ENCODE measurements at places on chromosomes 3 and 15. TPM values are rescaled to one million over a fixed set of nuclear protein-coding genes. Genes with fewer than 3 reads are reported as not detected.

The ITGB5 gene
- polyA plus RNA-seq, result 98.4 TPM

The BSN gene
- 0.98 TPM for polyA plus RNA-seq

- no peak for DNase-seq
Measured at GRCh38 chr15:56963710-56964109, 45.3 kb downstream of the TCF12 start.

The GOLGA8N gene
- polyA plus RNA-seq, result 14.9 TPM

- no peak for DNase-seq
Measured at GRCh38 chr3:36763850-36764703, at the start of gene DCLK3. Gene DCLK3, minus strand, starts transcription at chr3:36764553. Its CDS starts 290 bp downstream, at chr3:36764263.

The PLEKHO2 gene
- polyA plus RNA-seq, result 16.2 TPM

The GOLGA6L9 gene
- polyA plus RNA-seq, result 8.7 TPM

The ROPN1B gene
- polyA plus RNA-seq, result 1.2 TPM

DNA sequence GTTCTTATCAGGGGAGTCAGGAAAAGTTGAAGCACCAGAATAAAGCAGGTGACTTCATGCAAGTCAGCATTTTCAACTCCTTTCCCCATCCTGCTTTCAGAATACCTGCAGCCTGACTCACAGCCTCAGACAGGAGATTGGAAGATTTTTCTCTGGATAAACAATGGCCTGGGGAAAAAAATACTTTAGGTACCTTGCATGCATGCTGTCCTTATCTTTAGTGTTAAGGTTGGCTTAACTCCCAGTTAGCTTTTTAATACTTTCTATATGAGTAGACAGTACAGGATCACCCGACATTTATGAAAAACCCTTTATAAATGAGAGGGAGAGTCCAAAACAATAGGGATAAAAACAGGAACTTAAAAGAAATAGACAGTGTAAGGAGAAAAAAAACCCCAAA lies 53.6 kb downstream of the PAK2 start:
- no peak for DNase-seq

The SLC28A1 gene
- polyA plus RNA-seq, result 4.3 TPM

The CTDSPL gene
- 119 TPM for polyA plus RNA-seq

The KCTD6 gene
- polyA plus RNA-seq, result 27.0 TPM

GRCh38 chr3:184059424-184059823 lies 6.6 kb downstream of the HTR3C start:
- DNase-seq, result no peak

- no peak for DNase-seq
Measured at GRCh38 chr15:64985366-64986033, 4.2 kb downstream of the SPG21 start.

DNA sequence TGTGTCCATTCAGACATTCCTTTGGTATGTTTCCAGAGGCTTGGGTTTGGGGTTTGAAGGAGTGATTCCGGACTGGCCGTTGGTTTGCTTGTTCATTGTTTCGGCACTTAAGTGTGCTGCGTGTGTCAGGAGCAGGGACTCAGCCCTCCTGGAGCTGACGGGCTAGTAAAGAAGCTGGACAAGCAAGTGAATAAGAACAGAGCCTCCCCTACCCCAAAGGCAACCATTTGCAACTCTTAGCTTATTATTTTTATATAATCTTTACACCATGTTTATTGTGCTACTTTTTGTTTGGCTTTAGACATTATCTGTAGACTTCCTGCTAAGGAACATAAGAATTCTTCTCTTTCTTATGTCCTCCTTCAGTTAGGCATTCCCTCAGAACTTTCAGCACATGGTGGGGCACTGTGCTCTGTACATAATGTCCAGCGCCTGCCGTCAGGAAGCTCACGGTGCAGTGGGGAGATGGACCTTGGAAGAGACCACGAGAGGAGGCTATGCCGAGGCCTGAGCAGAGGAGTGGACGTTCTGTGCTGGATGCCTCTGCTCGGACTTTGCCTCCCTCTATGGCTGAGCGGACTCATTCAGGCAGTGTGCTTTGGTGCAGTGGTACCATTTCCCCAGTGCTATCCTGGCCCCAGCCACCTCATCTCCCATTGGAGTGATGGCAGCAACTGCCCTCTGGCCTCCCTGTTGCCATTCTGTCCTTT lies 65.4 kb downstream of the EEFSEC start:
- no peak for DNase-seq

DNA sequence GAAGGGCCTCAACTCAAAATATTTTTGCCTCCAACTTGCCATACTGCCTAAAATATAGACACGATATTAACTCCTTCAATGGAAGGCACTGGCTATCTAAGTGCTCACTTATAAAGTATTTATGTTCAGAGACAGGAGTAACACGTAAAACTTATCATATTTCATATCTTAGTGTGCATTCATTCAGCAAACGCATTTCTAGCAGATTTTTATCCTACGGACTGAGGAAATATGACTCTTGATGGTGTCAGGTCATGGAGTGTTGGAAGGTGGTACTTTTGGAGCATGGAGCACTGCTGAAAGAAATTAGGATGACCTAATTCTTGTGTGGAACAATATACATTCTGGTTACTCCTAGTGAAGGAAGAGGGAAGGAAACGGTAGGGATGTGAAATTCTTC lies 43.8 kb upstream of the LEKR1 start:
- no peak for DNase-seq

- DNase-seq, result no peak
Measured at GRCh38 chr15:51341366-51342226, at the start of gene GLDN. Gene GLDN, plus strand, starts transcription at chr15:51341655. Its CDS starts 30 bp downstream, at chr15:51341685.

GRCh38 chr3:119542168-119542767 lies 17.1 kb downstream of the CD80 start:
- no peak for DNase-seq

- no peak for DNase-seq
Measured at GRCh38 chr3:134372396-134373270, 1.6 kb downstream of the AMOTL2 start.

DNA sequence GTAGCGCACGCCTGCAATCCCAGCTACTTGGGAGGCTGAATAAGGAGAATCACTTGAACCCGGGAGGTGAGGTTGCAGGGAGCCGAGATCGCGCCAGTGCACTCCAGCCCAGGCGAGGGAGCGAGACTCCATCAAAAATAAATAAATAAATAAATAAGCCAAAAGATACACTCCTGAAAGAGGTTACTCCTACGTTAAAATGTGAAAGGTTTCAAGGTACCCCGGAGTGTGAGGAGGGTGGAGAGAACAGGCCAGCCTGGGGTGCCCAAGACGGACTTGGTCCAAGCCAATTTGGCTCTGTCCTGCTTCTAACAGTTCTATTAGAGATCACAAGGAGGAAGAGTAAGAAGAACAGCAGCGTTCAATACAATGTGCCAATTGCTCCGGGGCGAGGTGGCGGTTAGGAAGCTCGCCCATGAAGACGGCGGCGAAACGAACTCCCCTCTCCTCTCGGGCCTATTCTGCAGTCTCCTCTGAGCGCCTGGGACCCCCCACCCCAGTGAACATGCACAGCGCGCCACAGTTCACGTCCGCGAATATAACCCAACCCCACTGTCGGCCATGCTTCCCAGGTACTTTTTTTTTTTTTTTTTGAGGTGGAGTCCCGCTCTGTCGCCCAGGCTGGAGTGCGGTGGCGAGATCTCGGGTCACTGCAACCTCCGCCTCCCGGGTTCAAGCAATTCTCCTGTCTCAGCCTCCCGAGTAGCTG lies 942 bp downstream of the ELP6 start:
- DNase-seq, result no peak

DNA sequence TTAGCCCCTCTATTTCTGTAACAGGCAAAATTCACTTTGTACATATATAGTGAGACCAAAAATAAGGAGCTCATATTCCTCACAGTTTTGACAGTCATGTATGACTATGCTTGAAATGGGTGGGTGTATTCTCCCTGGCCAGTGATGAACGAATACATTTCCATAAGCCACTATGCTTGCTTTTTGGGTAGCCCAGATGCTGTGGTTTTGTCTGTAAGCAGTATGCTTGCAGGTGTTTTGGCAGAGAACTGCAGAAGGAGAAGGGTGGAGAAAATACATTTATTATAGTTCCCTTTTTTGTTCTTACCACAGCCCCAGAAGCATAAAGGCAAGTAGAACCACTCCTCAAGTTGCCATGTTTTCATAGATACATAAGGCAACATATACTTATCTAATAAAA lies 131.2 kb downstream of the RBMS3 start:
- DNase-seq, result no peak

DNA sequence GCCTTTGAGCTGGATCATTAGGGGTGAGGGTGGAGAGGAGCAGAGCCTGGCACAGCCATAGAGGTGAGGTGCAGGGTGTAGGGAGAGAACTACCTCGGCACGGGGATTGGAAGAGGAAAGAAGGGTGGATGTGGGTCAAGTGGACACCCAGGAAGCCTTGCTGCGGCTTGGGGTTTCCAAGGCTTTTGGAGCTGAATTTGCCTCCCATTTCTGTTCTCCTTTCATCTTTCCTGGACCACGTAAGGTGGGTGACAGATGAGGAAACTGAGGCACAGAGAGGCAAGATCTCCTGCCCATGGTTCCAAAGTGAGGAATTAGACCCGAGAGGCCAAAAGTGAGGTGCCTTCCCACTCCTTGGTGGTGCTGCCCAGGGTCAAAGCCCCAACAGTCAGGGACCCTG lies 35.4 kb upstream of the SFMBT1 start:
- DNase-seq, result no peak

The CYP11A1 gene
- polyA plus RNA-seq, result 1.3 TPM

The SETMAR gene
- polyA plus RNA-seq, result 31.0 TPM

The MOBP gene
- 0.04 TPM for polyA plus RNA-seq

The TMEM212 gene
- 0.09 TPM for polyA plus RNA-seq

- DNase-seq, result no peak
Measured at GRCh38 chr15:63076714-63077046, 34.1 kb downstream of the TPM1 start.

- DNase-seq, result no peak
Measured at GRCh38 chr3:42682301-42683070, 2.9 kb upstream of the KLHL40 start.

GRCh38 chr3:115552007-115552406 lies 71.3 kb upstream of the GAP43 start:
- no peak for DNase-seq

DNA sequence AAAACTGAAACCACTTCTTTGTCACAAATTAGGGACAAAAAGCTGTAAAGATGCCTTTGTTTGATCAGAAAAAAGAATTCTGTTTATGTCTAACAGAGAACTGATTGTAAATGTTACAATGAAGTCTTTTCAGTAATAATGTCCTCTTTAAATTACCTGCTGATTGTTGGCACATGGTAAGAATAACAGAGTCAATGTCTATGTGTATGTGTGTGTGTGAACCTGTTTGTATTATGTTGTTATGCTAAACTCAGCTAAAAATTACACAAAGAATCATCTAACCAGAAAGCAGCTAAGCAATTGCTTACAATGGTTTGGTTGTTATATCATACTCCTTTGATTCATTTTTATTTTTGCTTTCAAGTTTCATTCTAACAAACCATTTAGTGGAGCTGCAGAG lies 159.1 kb upstream of the PDZRN3 start:
- no peak for DNase-seq

The PLA2G4B gene
- polyA plus RNA-seq, result 8.6 TPM

DNA sequence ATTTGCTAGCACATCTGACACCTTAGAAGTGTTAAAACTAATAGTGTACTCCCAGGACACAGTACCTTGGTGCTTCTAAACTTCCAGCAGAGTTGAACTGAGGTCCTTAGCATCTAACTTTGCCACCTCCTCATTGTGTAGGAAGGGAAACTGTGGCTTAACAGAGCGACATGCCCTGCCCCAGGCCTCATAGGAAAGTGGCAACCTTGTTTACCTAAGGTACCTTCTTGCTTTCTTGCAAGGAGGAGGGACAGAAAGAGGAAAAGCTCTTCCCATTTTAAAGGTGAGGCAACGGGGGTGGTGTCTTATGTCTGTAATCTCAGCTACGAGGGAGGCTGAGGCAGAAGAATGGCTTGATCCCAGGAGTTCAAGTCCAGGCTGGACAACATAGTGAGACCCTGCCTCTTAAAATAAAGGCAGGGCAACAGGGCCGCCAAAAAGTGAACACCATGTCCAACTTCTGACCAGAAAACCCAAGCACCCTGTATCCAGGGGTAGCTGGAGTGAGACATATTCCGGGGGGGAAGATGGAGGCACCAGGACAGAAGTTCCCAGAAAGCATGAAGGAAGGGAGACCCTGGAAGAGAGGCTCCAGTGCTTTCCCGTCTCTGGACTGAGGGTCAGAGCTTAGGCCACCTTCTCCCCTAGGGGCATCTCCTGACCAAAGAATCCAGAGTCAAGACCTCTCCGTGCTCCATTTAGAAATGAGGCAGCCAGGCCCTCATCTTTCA lies 540 bp upstream of the KLHL40 start:
- DNase-seq, result no peak

DNA sequence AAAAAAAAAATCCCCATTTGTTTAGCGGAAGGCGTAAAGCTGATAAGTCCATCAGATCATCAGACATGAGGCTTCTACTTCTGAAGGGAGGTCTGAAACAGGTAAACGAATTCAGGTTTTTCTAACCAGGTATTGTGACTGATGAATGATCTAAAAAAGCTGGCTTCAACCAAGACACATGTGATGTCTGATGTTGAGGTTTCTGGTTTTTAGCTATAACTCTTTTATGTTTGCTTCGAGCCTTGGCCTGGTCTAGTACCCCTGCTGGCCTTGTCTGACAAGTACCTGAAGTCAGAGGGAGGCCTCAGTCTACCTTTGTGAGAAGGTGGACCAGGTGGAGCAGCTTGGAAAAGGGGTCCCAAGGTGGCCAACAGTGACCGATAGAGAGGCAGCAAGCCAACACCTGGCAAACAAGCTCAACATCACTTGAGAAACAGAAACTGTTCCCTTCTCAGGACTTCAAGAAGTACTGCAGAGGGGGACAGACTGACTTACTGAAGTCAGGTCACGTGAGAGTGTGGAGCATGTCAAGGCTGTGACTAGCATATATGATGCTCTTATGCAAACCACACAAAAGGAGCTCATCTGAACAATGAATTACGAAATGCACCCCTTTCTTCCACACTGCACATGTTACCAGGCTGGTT lies 33.0 kb upstream of the CA12 start:
- DNase-seq, result no peak

The HRH1 gene
- polyA plus RNA-seq, result 3.0 TPM

The TTLL13 gene
- polyA plus RNA-seq, result 0.15 TPM

DNA sequence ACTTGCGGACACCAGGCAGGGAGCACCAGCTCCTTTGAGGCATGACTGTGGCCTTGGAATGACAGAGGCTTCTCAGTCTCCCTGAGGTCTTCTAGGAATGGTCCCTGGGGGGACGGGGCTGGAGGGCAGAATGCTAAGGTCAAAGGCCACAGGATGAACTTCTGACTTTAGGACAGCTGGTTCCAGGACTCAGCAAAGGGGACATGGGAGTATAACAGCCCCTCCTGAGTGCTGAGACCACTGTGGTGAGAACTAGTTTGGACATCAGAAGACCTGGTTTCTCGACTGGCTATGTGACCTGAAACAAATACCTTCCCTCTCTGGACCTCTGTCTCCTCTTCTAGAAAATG lies 17.8 kb downstream of the ITGA11 start:
- no peak for DNase-seq

DNA sequence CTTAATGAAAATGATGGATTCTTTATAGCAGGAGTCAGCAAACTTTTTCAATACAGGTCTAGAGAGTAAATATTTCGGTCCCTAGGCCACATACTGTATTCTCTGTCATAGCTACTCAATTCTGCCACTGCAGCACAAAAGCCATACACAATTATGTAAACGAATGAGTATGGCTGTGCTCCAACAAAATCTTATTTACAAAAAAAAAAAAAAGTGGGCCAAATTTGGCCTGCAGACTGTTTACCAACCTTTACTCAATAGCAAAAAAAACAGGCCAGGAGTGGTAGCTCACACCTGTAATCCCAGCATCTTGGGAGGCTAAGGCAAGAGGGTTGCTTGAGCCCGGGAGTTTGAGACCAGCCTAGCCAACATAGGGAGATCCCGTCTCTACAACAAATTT lies 41.1 kb downstream of the TTBK2 start:
- DNase-seq, result no peak
